ENCODE measurements at places on chromosomes 13 and 19.

- DNase-seq: no peak
These were observed 779.9 kb upstream of the ARGLU1 start for GRCh38 chr13:107347641-107348369.

- no peak for DNase-seq
These were observed 6.9 kb downstream of the GYS1 start for GRCh38 chr19:48986211-48986610.

- DNase-seq: no peak
These were observed 32.1 kb downstream of the CYP4F22 start for GRCh38 chr19:15540435-15540834.

DNA sequence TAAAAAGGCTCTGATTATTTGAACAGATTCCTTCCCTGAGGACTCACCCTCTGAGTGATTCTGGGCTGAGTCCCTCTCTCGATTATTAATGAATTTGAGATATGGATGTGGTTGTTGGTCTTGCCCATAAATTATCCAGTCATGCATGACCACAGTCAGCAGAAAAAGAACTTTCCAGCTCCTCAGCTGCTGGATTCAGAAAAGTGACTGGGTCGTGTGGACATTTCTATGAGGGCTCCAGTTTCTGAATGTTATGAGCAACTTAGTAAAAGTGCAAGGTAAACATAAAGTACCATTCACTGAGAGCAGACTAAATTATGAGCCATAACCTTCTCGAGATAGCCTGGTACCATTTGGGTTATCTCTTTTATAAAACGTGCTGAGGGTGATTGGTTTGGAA, 100.1 kb upstream of the CLDN10 start:
- DNase-seq: no peak

DNA sequence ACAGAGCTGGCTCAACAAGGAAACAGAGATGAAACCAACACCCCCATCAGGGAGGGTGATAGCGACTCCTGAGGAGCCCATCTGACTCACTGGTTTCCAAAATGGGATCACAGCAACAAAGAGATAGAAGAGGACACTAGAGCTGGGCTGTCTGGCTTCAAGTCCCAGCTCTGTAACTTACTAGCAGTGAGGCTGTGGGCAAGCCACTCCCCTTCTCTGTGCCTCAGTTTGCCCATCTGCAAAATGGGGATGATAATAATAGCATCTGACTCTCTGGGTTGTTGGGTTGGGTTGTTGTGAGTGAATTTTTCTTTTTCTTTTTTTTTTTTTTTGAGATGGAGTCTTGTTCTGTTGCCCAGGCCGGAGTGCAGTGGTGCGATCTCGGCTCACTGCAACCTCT, 14.3 kb downstream of the IGSF23 start:
- DNase-seq: no peak

Measured in stimulated activated CD4-positive, alpha-beta T cell treated with anti-CD3 and anti-CD28 coated beads, Interleukin-15, amount 100 ng/mL, for 1 hour (primary cell).